ENCODE measurements at places on chromosomes 6 and 20. TPM values are rescaled to one million over a fixed set of nuclear protein-coding genes. Genes with fewer than 3 reads are reported as not detected.

PDCD2 gene
- 66.0 TPM for total RNA-seq

RGS17 gene
- 0.21 TPM for total RNA-seq

GRCh38 chr6:155130161-155130853 is 133.5 kb upstream of the CLDN20 start:
- DNase-seq = no peak

- DNase-seq = peak; percentile 40
Measured at GRCh38 chr6:106620931-106621672, 8.2 kb downstream of the RTN4IP1 start.

DNA sequence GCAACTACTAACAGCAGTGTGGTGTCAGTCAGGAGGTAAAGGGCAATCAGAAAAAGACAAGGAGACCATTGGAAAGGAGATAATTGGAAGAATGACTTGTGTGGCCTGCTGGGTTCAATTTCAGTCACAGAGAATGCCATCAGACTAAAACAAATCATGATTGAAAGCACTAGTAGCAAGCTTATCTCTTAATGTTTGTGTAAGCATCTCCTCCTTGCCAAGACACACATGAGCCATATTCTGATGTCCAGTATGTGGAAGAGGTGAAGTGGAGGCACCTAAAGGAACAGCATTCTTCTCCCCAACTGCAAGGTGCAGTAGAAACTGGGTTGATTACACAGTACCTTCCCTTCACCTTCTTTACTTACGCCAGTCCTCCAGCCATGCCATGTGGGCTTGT is 287.5 kb downstream of the ZFAND3 start:
- no peak for DNase-seq

SOBP gene
- total RNA-seq = 0.16 TPM

DNA sequence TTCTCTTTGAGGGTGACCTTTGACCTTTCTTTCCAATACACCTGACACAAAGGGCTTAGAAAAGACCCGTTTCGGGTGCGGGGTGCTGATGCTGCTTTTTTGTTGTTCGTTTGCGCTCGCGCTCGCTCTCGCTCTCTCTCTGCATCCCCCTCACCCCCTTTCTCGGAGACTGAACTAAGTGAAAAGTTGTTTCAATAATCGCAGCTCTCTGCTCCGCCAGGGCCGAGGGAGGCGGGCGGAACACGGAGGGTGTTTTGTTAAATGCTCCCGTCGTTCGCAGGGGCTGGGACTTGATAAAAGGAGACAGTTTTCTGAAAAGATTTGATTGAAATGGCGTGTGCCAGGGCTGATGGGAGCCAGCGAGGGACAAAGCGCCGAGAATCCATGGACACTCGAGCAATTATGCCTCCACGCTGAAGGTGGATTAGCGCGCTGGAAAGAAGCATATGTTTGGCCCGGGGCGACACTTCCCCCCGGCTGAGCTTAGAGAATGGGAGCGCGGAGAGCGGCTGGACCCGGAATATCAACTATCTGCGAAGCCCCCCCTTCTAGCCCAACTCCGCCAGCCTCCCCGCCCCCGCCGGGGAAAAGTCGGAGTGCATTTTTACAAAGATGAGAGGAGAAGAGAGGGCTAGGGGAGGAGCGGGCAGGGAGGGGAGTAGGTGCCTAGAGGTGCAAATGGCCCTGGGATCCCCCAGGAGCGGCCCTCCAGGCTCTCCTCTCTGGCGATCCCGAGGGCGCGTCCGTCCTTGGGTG is 25.0 kb downstream of the TFAP2A start:
- no peak for DNase-seq

GRCh38 chr6:166569206-166569605 is 17.3 kb downstream of the RAMACL start:
- DNase-seq = no peak
